IPS DF 6.9 (cell line): ENCODE measurements at places on chromosomes 7 and 10.

DNA sequence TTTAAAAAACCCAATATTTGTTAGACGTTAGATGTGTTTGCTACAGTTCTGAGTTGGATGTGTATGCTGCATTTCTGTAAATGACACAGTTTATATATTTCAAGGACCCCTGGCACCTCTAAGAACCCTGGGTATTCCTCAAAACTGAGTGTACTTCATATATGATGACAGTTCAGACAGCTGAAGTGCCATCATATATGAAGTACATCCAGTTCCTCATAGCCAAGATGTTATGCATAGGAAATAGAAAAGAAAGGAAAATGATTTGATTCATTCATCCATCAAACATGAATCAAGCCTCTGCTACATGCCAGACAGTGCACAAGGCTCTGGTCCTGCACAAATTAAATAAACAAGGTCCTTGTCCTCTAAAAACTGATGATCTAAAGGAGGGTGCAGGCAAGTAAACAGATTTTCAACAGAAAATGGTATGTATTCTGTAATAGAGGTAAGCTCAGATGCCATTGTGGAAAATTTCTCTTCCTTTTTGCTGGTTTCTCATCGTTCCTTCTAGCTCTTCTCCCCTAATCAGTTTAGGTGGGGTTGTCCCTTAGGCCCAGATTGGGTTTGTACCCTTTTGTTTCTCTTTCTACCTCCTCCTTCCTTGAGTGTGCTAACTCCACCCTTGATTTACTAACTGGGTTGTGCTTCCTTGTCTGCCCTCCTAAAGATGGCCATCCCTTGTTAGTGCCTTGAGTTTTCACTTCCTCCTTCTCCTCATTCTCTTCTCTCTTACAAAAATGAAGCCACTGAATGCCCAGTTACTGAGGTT lies 25.3 kb upstream of the SMIM30 start:
- DNase-seq = no peak
- H3K4me1 ChIP-seq = no peaks in the 10 kb centered on the region
- H3K27ac ChIP-seq = no peak overlapping the region
- no peaks in the 10 kb centered on the region for H3K27me3 ChIP-seq
- no peaks in the 10 kb centered on the region for H3K36me3 ChIP-seq

DNA sequence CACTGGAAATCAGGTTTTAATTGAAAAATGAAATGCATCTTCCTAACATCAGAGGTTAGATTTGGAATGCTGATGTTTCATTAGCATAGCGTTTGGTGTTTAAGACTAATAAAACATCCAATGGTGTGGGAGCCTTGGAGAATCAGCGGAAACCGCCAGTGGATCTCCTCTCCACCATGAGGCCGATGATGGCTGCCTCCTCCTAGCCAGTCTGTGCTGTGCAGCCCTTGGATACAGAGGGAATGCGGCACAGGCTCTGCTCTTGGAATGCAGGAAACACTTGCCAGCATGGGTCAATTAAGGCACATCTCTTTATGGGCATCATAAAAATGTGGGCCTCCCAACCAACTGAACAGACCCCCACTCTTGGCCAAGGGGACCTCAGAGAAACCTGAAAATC lies 259.9 kb downstream of the GLRX3 start:
- H3K4me3 ChIP-seq = no peak overlapping the region
- H3K4me1 ChIP-seq = no peaks in the 10 kb centered on the region
- H3K27me3 ChIP-seq = no peaks in the 10 kb centered on the region
- DNase-seq = no peak
- no peaks in the 10 kb centered on the region for H3K36me3 ChIP-seq

GRCh38 chr10:67818323-67818722 lies 19.7 kb downstream of the DNAJC12 start:
- no peaks in the 10 kb centered on the region for H3K4me1 ChIP-seq
- no peak overlapping the region for H3K27ac ChIP-seq
- no peak for DNase-seq

GRCh38 chr7:115932880-115933279 lies 97.7 kb downstream of the TFEC start:
- H3K27ac ChIP-seq = no peak overlapping the region
- no peaks in the 10 kb centered on the region for H3K27me3 ChIP-seq
- no peak for DNase-seq

GRCh38 chr7:1544178-1544895 lies 11.7 kb downstream of the TMEM184A start:
- no peak for DNase-seq
- H3K4me3 ChIP-seq = no peak overlapping the region
- H3K27me3 ChIP-seq = no peaks in the 10 kb centered on the region
- H3K27ac ChIP-seq = no peak overlapping the region
- H3K4me1 ChIP-seq = peaks cover 1% of the 10 kb centered on the region; the same call in 1 of the 2 replicates

DNA sequence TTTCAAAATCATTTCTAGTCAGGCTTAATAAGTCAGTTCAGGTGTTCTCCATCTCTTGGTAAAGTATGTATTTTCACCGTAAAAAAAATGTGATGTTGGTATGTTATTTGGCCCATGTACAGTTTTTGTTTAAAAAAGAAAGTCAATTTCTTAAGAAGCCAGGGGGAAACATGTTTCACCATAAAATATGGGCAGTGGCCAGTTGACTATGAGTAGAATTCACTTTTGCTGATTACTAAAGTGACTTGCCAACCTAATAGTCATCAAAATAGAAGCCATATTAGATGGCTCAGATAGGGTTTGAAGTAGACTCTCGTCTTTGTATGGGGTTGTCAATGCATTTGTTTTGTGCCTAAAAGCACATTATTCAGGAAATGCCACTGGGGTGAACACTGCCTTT lies 266.3 kb downstream of the BICC1 start:
- H3K4me3 ChIP-seq = no peak overlapping the region
- H3K27me3 ChIP-seq = no peaks in the 10 kb centered on the region
- H3K4me1 ChIP-seq = no peaks in the 10 kb centered on the region
- no peak for DNase-seq

GRCh38 chr10:112926906-112927688 lies 22.9 kb upstream of the TCF7L2 start:
- no peaks in the 10 kb centered on the region for H3K36me3 ChIP-seq
- DNase-seq = no peak
- H3K27me3 ChIP-seq = no peaks in the 10 kb centered on the region
- H3K27ac ChIP-seq = no peak overlapping the region
- H3K4me1 ChIP-seq = peaks cover 1% of the 10 kb centered on the region; the same call in 1 of the 2 replicates
- no peak overlapping the region for H3K4me3 ChIP-seq

- no peak overlapping the region for H3K4me3 ChIP-seq
- no peak for DNase-seq
- H3K36me3 ChIP-seq = no peaks in the 10 kb centered on the region
- no peaks in the 10 kb centered on the region for H3K27me3 ChIP-seq
- no peak overlapping the region for H3K27ac ChIP-seq
These were observed 256.8 kb upstream of the FZD8 start for GRCh38 chr10:35898716-35899440.

- peaks cover 3% of the 10 kb centered on the region; the same call in 1 of the 2 replicates for H3K4me1 ChIP-seq
- H3K36me3 ChIP-seq = peaks cover 3% of the 10 kb centered on the region
- peak overlapping the region; percentile 73 for H3K27ac ChIP-seq
- peak overlapping the region; percentile 5; the same call in 1 of the 2 replicates for H3K4me3 ChIP-seq
- DNase-seq = peak; percentile 31
These were observed 3.2 kb downstream of the UBE2H start for GRCh38 chr7:129949292-129950133.

- no peak overlapping the region for H3K4me3 ChIP-seq
- DNase-seq = no peak
- H3K27me3 ChIP-seq = peaks cover 2% of the 10 kb centered on the region
- H3K27ac ChIP-seq = no peak overlapping the region
- H3K36me3 ChIP-seq = no peaks in the 10 kb centered on the region
These were observed 96.6 kb downstream of the MKLN1 start for GRCh38 chr7:131424219-131424822.

GRCh38 chr7:55250313-55250712 lies 114.8 kb upstream of the LANCL2 start:
- H3K4me3 ChIP-seq = no peak overlapping the region
- no peak overlapping the region for H3K27ac ChIP-seq
- H3K27me3 ChIP-seq = peaks cover 9% of the 10 kb centered on the region; the same call in 1 of the 2 replicates
- no peaks in the 10 kb centered on the region for H3K36me3 ChIP-seq
- no peaks in the 10 kb centered on the region for H3K4me1 ChIP-seq

DNA sequence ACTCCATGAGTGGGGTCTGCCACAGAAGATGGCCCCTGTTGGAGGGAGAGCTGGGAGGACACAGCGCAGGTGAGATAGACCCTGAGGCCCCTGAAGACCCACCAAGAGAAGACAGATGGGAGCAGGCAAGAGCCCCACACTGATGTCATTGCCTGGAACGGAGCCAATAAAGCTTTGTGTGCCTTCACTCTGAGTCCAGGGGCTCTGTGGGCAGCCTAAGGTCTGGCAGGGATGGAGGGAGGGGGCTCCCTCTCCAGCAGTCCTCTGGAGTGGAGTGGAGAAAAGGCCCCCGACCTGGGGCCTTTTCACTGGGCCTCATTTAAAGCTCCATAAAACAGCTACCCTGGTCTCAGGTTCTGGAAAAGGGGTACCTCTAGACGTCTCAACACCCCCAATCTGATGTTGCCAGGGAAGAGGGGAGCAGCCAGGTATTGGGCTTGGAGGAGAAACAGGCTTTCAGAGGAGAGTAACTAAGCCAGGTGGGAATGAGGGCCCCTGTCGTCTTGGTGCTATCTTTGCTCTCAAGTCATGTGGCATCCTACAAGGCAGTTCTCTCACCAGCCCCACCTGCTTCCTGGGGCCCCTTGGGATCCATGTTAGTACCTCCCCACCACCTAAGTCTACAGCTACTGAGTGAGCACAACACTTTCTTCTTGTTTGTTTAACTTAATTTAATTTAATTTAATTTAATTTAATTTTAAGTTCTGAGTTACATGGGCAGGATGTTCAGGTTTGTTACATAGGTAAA lies 1.4 kb downstream of the C10orf62 start:
- H3K4me3 ChIP-seq = no peak overlapping the region; the same call in 1 of the 2 replicates
- H3K36me3 ChIP-seq = no peaks in the 10 kb centered on the region
- H3K4me1 ChIP-seq = no peaks in the 10 kb centered on the region
- DNase-seq = no peak
- H3K27me3 ChIP-seq = no peaks in the 10 kb centered on the region

DNA sequence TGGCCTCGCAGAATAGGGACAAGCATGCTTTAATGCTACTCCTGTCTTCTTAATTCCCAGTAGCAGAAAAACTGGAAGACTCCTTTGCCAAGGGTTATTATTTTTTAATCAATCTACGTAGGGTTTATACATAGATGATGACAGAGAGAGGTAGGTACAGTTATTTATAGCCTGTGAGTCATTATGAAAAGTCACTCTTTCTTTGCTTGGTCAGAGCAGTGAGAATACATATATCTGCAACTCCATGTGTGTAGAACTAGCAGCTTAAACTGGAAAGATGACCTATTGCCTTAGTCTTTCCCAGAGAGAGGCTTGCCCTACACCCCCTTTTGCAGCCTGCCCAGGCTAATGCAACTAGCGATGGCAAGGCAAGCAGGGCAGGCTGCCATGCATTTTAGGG lies 1050.6 kb downstream of the NRG3 start:
- no peaks in the 10 kb centered on the region for H3K27me3 ChIP-seq
- no peaks in the 10 kb centered on the region for H3K36me3 ChIP-seq
- no peaks in the 10 kb centered on the region for H3K4me1 ChIP-seq
- no peak overlapping the region for H3K4me3 ChIP-seq
- no peak for DNase-seq

DNA sequence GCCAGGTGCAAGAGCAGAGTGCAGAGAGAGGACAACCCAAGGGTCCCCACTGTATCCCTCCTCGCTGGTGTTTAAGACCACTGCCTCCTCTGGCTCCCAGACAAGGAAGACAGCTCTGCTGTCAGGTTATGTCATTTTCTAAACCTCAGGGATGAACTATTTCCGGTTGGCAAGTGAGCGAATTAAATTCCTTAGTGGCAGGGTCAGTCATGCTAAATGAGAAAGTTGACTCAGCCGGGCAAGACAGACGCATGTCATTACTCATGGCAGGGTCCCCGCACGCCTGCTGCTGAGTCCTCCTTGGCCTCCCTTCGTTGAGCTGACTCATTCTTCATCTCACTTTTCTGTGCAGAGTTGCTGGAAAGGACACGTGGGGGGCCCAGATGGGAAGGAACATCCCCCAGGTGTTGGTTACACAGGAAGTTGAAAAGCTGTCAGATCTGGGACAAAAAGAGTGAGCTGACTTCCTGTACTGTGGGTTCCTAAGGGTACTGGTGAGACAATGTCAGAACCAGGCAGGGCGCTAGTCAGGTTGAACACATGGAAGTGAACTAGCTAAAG lies 47.1 kb upstream of the UCN3 start:
- no peak for DNase-seq
- H3K27ac ChIP-seq = no peak overlapping the region
- no peaks in the 10 kb centered on the region for H3K27me3 ChIP-seq

GRCh38 chr7:47428052-47428767 lies 153.7 kb downstream of the TNS3 start:
- no peak overlapping the region for H3K4me3 ChIP-seq
- no peaks in the 10 kb centered on the region for H3K27me3 ChIP-seq
- H3K4me1 ChIP-seq = peaks cover 2% of the 10 kb centered on the region; the same call in 1 of the 2 replicates
- H3K27ac ChIP-seq = no peak overlapping the region
- no peak for DNase-seq
- no peaks in the 10 kb centered on the region for H3K36me3 ChIP-seq

- H3K36me3 ChIP-seq = no peaks in the 10 kb centered on the region
- H3K4me3 ChIP-seq = peak overlapping the region; percentile 6; the same call in 1 of the 2 replicates
- H3K4me1 ChIP-seq = peaks cover 8% of the 10 kb centered on the region
- H3K27ac ChIP-seq = no peak overlapping the region
These were observed 8.5 kb upstream of the UNCX start for GRCh38 chr7:1224086-1224716.

- H3K4me3 ChIP-seq = no peak overlapping the region
- H3K27me3 ChIP-seq = no peaks in the 10 kb centered on the region
- DNase-seq = no peak
- no peak overlapping the region for H3K27ac ChIP-seq
These were observed 56.7 kb downstream of the PIP4K2A start for GRCh38 chr10:22657566-22658225.

GRCh38 chr10:16477757-16478156 lies 40.9 kb downstream of the PTER start:
- DNase-seq = no peak
- H3K4me3 ChIP-seq = no peak overlapping the region
- no peaks in the 10 kb centered on the region for H3K36me3 ChIP-seq
- H3K27ac ChIP-seq = no peak overlapping the region
- no peaks in the 10 kb centered on the region for H3K4me1 ChIP-seq

DNA sequence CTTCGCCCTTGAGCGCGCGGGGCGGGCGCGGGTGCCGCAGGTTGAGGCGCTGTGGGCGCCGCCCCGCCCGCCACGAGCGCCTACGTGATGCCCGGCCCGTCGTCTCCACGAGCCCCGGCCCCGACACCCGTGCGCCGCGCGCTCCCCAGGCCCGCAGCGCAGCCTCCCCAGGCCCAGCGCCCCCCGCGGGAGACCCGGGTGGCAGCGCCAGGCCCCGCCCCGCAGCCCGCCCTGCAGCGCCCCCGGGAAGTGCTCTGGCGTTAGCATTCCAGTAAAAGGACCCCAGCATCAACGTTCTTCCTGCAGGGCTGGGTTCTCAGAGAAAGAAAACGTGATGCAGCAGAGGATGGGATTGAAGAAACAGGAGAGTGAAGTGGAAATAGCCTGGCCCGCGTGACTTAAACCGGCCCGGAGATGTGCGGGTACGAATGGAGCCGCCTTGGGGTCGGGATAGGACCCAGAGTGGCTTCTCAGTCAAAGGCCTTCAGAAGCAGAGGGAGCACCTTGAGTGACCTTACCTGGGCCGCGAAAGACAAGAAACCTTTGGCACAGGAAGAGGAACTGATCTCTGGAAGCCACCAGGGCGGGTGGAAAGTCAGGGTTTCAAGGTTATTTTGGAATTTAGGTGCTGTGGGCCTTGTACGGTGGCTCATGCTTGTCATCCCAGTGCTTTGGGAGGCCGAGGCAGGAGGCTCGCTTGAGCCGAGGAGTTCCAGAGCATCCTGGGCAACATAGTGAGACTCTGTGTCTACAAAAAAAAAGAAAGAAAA lies 1.8 kb downstream of the PFKP start:
- H3K4me3 ChIP-seq = peak overlapping the region; percentile 72
- DNase-seq = no peak
- H3K27me3 ChIP-seq = no peaks in the 10 kb centered on the region
- H3K36me3 ChIP-seq = peaks cover 4% of the 10 kb centered on the region; the same call in 1 of the 2 replicates
- peaks cover 4% of the 10 kb centered on the region; the same call in 1 of the 2 replicates for H3K4me1 ChIP-seq
